ENCODE measurements at places on chromosomes 6 and 20. TPM values are rescaled to one million over a fixed set of nuclear protein-coding genes. Genes with fewer than 3 reads are reported as not detected.
A peak's percentile ranks its signal among the peaks of the same experiment; 100 is the strongest.

GRCh38 chr6:52890018-52890417, 19.5 kb downstream of the GSTA3 start:
- DNase-seq = no peak

Gene HRH3
- 0.24 TPM for total RNA-seq

DNA sequence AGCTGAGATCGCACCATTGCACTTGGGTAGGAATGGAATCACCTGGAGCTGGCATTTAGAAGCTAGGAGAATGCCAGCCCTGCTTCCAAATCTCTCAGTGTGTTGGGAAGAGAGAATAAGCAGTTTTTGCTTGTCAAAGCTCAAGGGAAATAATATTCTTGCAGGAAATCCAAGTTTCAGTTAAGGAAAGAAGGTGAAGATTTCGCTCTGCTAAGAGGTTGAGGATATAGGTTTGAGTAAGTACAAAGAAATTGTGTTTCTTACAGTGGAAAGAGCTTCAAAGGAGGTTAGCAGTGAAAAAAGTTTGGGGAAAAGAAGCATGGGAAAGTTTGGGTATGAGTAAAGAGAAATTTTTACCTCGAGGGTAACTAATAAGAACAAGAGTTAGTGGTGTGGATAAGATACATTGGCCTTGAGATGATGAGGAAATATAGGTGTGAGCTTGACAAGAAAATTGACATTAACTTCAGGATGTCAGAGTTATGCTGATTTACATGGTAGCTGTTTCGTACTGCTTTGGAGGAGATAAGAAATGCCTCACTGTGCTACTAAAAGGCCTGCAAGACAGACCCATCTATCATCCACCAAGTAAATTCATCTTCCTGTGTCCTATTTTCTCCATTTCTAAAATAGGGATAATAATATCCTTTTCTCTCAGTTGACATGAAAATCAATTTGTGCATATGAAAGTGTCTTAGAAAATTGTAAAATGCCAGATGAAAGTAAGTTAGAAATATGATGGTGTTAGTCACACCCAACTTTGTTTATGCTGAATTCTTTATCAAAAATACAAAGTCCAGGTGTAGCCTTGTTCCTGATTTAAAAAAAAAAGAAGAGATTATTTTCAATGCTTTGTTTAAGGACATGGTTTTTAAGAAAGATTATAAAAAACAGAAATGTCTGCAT, 12.8 kb upstream of the HINT3 start:
- no peak for DNase-seq

GRCh38 chr20:9808166-9808565, 30.7 kb downstream of the PAK5 start:
- no peak for DNase-seq

- no peak for DNase-seq
These were observed 52.2 kb upstream of the FNDC1 start for GRCh38 chr6:159117046-159117445.

Gene ADAM33
- total RNA-seq = 8.2 TPM

Gene IRF4
- not detected for total RNA-seq

GRCh38 chr6:106763361-106763760, 134.0 kb downstream of the QRSL1 start:
- no peak for DNase-seq

Gene GPLD1
- total RNA-seq = 3.8 TPM

- DNase-seq = no peak
These were observed 81.8 kb upstream of the GPR6 start for GRCh38 chr6:109896341-109896740.

Gene SEL1L2
- not detected for total RNA-seq

Gene SPACA1
- not detected for total RNA-seq

DNA sequence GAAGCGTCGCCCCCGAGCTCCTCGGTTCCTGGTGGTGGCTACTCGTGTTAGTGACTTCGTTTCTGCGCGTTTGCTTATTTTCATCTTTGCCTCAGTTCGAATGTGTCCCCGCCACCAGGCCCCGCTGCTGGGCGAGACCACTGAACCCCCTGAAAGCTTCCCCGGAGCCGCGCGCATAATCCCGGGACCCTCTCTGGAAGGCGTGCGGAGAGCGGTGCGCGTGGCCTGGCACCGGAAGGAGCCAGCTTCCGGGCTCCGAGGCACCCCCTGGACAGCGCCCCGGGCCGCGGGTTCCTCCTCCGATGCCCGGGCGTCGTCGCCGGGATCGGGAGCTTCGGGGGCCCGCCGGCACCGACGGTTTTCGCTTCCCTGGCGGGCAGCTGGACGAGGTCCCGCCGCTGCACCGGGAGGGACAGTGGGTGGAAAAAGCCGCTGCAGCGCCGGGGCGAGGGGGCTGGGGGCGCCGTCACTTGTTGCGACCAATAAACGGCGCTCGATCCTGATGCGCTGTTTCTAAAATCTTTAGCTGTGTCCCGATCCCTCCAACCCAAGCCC, 643 bp upstream of the SLC35D3 start:
- DNase-seq = no peak

- DNase-seq = no peak
These were observed 128.9 kb upstream of the ZNF184 start for GRCh38 chr6:27601668-27602254.

Gene GPR6
- not detected for total RNA-seq

GRCh38 chr20:32513031-32513866, 71.9 kb downstream of the NOL4L start:
- DNase-seq = no peak

Gene DEFB115
- not detected for total RNA-seq

DNA sequence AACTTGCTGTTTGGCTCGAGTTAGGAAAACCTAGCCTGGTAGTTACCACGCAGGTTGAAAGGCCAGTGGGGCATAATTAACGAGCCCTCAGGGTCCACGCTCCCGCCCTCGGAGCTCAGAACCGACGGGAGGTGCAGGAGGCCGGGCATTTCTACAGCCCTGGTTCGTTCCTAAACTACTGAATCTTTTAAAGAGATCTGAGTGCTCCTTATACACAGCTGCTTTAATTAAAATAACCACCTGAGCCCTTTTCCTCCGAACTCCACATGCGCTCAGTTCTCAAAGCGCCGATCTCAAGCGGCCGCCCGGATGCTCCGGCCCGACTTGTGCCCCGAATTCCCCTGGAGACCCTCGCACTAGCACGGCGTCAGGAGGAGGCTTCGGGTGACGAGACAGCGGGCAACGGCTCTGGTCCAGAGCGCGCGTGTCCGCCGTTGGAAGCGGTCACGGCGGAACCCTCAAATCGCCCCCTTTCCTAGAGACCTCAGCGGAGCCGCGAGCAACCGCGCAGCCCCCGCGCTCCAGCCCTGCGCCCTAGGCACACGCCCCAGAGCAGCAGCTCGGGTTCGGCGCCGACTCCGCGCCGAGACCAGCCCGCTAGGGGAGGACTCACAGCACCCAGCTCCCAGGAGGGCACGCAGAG, 397 bp downstream of the WDR27 start:
- no peak for DNase-seq

- no peak for DNase-seq
These were observed 24.0 kb upstream of the NPBWR2 start for GRCh38 chr20:64131406-64131805.

GRCh38 chr6:170206317-170206621, 84.6 kb downstream of the DLL1 start:
- DNase-seq = peak; percentile 49

GRCh38 chr6:137122612-137123011, 50.8 kb downstream of the IL22RA2 start:
- DNase-seq = no peak

GRCh38 chr6:80544555-80544954, 438.1 kb downstream of the BCKDHB start:
- no peak for DNase-seq

Gene ARMH2
- total RNA-seq = not detected

Gene PKIG
- 24.3 TPM for total RNA-seq

All from type B pancreatic cell (in vitro differentiated cells).